Glomerular endothelial cell (primary cell): ENCODE measurements at places on chromosomes 7 and 10. TPM values are rescaled to one million over a fixed set of nuclear protein-coding genes. Genes with fewer than 3 reads are reported as not detected.

The FANK1 gene
- total RNA-seq: 4.8 and 11.4 TPM in 2 replicates

The IFRD1 gene
- 33.9 and 37.5 TPM in 2 replicates for total RNA-seq

The LYZL2 gene
- not detected in 2 replicates for total RNA-seq

The CELF2 gene
- 31.3 and 37.6 TPM in 2 replicates for total RNA-seq

The MSMB gene
- total RNA-seq: not detected in 2 replicates

The UTF1 gene
- not detected in 2 replicates for total RNA-seq

The NPFFR1 gene
- not detected in 2 replicates for total RNA-seq

The MOGAT3 gene
- not detected in 2 replicates for total RNA-seq

The PDLIM1 gene
- total RNA-seq: 59.9 and 110 TPM in 2 replicates

The ZNF239 gene
- total RNA-seq: 1.8 and 2.3 TPM in 2 replicates

The TSPAN33 gene
- total RNA-seq: 0.18 and 0.68 TPM in 2 replicates

The TMEM176B gene
- not detected in 2 replicates for total RNA-seq

The VAX1 gene
- total RNA-seq: not detected in 2 replicates

The AGMO gene
- total RNA-seq: not detected in 2 replicates

The PLAU gene
- 137 and 470 TPM in 2 replicates for total RNA-seq

The TRIM50 gene
- not detected in 2 replicates for total RNA-seq

The DNAH11 gene
- total RNA-seq: under 0.01 and 3.4 TPM in 2 replicates

The ZNF680 gene
- total RNA-seq: 3.3 and 7.8 TPM in 2 replicates

The ZNF425 gene
- total RNA-seq: 1.4 and 1.6 TPM in 2 replicates

The COL1A2 gene
- total RNA-seq: 9.0 and 76.0 TPM in 2 replicates

The EPHB6 gene
- total RNA-seq: 3.5 and 3.8 TPM in 2 replicates

The FAM170B gene
- not detected in 2 replicates for total RNA-seq

The PTPRN2 gene
- 10.0 and 13.0 TPM in 2 replicates for total RNA-seq

The UCMA gene
- total RNA-seq: not detected in 2 replicates

The TAX1BP1 gene
- 63.2 and 73.1 TPM in 2 replicates for total RNA-seq

The PSMC2 gene
- 152 and 153 TPM in 2 replicates for total RNA-seq

The ADIRF gene
- 17.5 and 40.6 TPM in 2 replicates for total RNA-seq
